Left colon (tissue), 2 donors: ENCODE measurements at places on chromosomes 7 and 10. TPM values are rescaled to one million over a fixed set of nuclear protein-coding genes. Genes with fewer than 3 reads are reported as not detected.

DNA sequence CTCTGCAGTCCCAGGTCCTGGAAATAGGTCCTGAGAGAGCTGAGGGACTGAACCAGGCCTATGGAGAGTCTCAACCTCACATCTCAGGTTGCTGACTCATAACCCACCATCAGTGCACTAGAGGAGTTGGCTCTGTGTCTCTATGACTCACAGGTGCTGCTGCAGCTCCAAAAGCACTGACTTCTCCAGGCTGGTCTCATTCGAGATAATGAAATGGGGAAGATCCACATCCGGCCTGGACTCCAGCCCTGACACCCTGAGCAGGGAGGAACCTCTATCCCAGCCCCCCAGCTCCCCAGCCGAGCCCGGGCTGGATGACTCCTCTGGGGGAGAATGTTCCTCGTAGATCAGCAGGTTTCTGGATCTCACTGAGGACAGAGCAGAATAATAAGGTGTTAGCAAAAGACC is 35.5 kb upstream of the DGKI start:
- DNase-seq, result no peak

DNA sequence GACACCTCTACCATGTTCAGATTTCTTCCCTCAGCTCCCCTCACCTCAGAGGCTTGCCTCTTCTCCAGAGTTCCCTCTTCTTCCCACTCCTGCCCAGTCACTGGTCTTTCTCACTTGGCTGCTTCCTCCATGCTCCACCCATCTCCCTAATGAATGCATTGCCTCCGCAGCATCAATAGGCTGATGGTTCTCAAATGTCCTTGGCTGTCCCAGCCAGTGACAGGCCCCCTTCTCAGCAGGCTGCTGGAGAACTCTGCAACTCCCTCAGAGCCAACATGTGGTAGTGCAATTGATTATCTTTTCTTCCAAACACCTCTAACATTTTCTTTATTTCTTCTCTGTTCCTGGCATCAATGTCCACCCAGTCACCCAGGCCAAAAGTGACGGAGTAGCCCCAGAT is 218.2 kb downstream of the RELN start:
- DNase-seq, result no peak

GRCh38 chr7:90749774-90750173 is 153.7 kb downstream of the CDK14 start:
- no peak for DNase-seq

GRCh38 chr10:34017281-34017680 is 682.8 kb upstream of the NRP1 start:
- DNase-seq, result no peak

- no peak for DNase-seq
Measured at GRCh38 chr10:104246976-104247375, 7.7 kb upstream of the GSTO1 start.

DNA sequence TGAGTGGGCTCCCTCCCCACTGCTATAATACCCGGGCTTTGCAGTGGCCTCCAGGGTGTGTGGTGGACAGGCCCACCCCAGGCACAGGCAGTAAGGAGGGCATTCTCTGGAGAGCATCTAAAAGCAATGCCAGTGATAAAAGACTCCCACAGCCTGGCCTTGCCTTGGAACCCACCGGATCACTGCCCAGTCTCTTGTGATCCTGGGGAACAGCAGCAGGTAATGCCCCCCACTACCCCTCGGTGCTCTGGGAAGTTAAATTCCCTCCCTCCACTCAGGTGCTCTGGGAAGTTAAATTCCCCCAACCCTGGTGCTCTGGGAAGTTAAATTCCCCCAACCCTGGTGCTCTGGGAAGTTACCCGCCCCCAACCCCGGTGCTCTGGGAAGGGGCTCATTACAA is 565.2 kb downstream of the TCERG1L start:
- DNase-seq, result no peak

SPDYE5 gene
- total RNA-seq, result not detected

GRCh38 chr10:32877915-32878314 is 80.1 kb downstream of the ITGB1 start:
- DNase-seq, result no peak

ZNF467 gene
- 6.0 TPM for total RNA-seq

GRCh38 chr7:92602352-92603088 is 12.3 kb upstream of the FAM133B start:
- no peak for DNase-seq

- DNase-seq, result no peak
Measured at GRCh38 chr7:56086761-56087160, 6.0 kb downstream of the PHKG1 start.

DNA sequence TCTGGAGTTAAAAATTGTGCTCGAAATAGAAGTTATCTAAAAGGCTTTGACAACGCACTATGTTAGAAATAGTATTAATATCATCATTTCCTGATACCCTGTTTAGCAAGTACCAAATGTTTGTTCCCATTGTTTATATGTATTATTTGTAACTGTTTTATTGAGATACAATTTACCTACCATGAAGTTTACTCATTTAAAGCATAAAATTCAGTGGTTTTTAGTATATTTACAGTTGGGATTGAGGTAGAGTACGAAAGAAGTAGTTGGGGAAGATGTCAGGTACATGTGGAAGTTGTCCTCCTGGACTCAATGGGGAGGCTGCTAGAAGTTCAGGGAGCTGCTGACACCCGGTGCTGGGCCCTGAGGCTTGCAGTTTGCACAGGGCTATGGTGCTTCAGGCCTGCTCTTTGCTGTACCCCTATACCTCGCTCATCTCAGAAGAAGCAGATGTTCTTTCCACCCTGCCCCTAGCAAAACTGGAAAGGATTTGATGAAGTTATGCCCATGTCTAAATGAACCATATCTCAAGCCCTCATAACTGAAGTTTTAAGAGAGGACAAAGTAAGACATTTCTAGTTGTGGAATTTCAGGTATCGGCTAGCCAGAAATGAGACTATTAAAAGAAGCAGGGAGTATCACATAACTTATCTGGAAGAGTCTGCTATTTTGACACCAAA is 25.2 kb upstream of the WNT16 start:
- DNase-seq, result no peak

GRCh38 chr7:134327896-134328295 is 11.2 kb upstream of the SLC35B4 start:
- DNase-seq, result no peak

GRCh38 chr7:73850781-73851207 is 8.5 kb upstream of the METTL27 start:
- DNase-seq, result peak; percentile 60

GRCh38 chr7:113480537-113480936 is 362.2 kb upstream of the SMIM30 start:
- no peak for DNase-seq
